CD14-positive monocyte (primary cell): ENCODE measurements at places on chromosomes 1 and 21. TPM values are rescaled to one million over a fixed set of nuclear protein-coding genes. Genes with fewer than 3 reads are reported as not detected.

GRCh38 chr1:240682859-240683242 is 70.9 kb upstream of the GREM2 start:
- DNase-seq, result no peak

- no peak for DNase-seq
These were observed 247.5 kb downstream of the LMX1A start for GRCh38 chr1:165109013-165109412.

DNA sequence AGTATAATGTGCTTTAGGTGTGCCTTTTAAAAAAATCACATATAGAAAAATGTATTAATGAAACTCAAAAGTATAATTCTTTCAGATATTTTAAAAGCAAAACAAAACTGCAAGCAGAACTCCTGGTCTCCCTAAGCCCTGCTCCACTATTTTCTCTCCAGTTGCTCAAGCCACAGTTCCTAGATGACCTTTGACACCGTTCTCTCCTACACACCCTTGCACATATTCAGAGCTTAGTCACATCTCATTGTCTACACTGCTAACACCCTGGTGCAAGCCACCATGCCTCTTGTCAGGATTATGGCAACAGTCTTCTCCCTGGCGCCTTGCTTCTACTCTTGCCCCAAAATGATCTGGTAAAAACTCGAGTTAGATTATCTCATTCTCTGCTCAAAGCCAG is 50.2 kb upstream of the ROR1 start:
- no peak for DNase-seq

DNA sequence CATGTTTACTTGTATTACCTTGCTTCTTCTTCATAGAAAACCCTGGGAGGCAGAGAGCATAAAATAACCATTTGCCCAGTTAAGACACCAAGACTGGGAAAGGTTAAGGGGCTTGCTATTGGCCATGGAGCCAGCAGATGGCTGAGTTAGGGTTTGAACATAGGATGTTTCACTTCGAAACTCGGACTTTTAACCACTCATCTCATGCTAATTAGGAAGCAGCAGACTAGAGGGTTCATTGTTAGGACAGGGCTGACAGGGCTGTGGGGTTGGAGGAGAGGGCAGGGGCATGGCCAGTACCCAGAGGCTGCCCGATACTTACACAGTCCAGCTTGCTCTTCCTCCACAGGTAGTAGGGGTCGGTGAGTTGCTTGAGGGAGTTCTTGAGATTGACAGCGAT is 17.0 kb downstream of the SLC26A9 start:
- DNase-seq, result no peak

GRCh38 chr1:247387096-247387495 is 28.9 kb upstream of the NLRP3 start:
- no peak for DNase-seq

DNA sequence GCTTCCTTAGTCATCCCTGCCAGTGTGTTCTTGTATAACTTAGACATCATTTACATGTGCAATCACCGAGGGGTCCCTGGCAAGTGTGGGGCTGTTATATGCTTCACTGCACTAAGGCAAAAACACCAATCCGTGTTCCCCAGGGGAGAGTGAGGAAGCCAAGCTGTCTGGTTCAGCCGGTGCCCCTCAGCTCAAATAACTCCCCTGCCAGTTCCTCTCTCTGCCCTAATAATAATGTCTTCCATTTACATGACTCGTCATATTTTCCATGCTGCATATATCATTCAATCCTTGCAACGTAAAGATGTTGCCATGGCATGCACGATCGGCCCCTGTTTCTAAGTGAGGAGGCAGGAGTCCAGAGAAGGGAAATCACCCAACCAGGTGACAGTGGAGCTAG is 24.4 kb upstream of the NDC1 start:
- no peak for DNase-seq

DNA sequence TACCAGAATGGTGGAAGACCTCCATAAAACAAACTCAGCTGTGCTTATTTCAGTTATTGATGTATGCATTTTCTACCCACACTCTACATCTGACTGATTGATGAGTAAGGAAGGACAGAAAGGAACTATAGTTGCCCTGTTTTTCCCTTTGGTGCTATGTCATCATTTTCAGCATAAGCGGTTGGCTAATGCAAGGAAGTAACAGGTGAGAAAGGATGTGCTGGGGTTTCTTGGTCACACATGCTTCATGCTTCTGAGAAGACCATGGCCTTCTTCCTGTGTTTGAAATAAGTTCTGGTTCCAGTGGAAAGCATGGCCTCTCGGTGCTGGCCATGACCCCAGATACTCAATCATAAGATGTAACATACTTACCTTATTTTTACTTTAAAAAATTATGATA is 541.2 kb downstream of the PTPRU start:
- no peak for DNase-seq

The SHISAL2A gene
- polyA plus RNA-seq, result 0.28 TPM
